ENCODE measurements at places on chromosomes 1 and 21. TPM values are rescaled to one million over a fixed set of nuclear protein-coding genes. Genes with fewer than 3 reads are reported as not detected.

- no peak overlapping the region for H3K4me3 ChIP-seq
- H3K27me3 ChIP-seq = no peaks in the 10 kb centered on the region
- no peaks in the 10 kb centered on the region for H3K36me3 ChIP-seq
- no peak overlapping the region for H3K27ac ChIP-seq
- no peaks in the 10 kb centered on the region for H3K4me1 ChIP-seq
Measured at GRCh38 chr1:210584439-210585113, 255.9 kb downstream of the HHAT start.

GRCh38 chr1:17615959-17616358 is 76.5 kb downstream of the ARHGEF10L start:
- no peak overlapping the region for H3K4me3 ChIP-seq
- no peaks in the 10 kb centered on the region for H3K27me3 ChIP-seq
- H3K27ac ChIP-seq = no peak overlapping the region
- no peak for DNase-seq

PRDM15 gene
- 88.4 TPM for total RNA-seq

KPRP gene
- not detected for total RNA-seq

SYT2 gene
- total RNA-seq = 0.16 TPM
